Inflammatory macrophage treated with lipopolysaccharide for 1 hour (primary cell): ENCODE measurements at places on chromosomes 4 and X.

DNA sequence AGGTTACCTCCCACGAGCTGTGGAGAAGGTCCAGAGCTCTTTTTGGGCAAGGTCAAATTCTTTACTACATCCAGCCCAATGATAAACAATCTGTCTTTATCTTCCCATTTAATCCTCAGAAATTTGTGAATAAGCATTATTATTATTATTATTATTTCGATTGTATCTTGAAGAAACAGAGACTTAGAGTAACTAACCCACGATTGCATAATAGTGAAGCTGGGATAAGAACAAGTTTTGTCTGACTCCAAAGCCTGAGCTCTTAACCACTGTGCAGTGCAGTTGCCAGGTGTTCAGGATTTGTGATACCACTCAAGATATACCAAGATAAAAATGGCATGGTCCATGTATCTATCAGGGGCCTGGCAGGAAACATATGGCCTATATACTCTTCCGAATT is 166.5 kb upstream of the LDB2 start:
- DNase-seq: no peak

GRCh38 chr4:36152735-36153134 is 91.6 kb downstream of the ARAP2 start:
- no peak for DNase-seq

DNA sequence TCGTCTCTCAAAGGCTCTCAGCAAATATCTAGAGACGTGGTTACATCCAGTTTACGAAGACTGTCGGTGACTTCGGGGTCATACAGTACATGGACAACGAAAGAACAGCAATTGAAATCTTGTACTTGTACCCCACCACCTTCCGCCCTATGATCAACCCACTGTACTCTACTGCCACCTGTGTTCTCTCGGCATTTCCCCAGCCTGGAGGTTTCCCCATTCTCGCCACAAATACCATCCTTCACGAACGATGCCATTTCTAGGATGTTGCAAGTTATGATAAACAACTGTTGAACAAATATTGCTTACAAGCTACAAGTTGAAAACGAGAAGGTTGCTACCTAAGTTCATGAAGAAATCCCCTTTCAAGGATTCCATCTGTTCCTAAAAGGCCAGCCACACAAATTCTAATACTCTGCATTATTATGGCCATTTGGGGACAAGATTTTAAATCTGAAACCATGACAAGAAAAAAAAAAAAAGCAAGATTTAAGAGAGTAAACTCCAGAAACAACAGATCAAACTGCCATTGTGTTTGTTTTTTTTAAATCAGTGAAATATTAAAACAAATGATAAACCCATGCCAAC is 1.6 kb downstream of the APBB2 start:
- DNase-seq: peak; percentile 31

- no peak for DNase-seq
These were observed at the start of gene ARMCX2 for GRCh38 chrX:101659601-101660063. Gene ARMCX2 (minus strand): TSS chrX:101659850. CDS start chrX:101657588, 2,262 bp downstream.

DNA sequence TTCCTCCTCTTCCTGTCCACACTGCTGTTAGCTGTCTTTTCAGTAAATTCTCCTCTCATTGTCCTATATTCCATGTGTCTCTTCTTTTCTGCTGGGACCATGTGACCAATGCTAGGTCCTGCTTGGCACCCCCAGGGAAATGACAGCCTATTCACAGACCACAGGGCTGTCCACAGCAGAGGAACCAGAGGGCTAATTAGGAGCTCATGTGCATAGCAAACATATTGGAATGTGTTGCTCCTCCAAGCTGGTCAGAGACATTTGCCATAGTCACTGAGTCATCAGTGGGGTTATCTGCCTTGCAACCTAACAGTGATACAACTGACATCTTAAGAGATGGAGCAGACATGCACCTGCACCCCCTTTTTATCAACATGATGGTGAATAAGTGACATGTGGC is 67.9 kb upstream of the PUDP start:
- no peak for DNase-seq

DNA sequence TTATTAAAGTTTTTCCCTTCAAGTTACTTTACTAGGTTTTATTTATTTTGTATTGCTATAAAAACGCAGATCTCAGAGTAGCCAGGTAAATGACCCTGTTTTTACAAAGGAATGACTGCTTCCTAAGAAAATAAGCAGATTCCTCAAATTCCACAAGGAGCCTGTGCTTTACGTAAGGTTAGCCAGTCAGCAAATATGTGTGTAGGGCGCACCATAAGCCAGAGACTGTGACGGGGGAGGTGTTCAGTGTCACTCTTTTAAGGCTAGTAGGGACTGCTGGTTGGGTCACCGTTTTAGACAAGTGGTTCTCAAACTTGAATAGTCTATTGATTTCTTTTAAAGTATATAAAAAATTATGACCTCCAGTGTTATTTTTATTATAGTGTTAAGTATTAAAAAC is 119.9 kb downstream of the ANK2 start:
- no peak for DNase-seq

DNA sequence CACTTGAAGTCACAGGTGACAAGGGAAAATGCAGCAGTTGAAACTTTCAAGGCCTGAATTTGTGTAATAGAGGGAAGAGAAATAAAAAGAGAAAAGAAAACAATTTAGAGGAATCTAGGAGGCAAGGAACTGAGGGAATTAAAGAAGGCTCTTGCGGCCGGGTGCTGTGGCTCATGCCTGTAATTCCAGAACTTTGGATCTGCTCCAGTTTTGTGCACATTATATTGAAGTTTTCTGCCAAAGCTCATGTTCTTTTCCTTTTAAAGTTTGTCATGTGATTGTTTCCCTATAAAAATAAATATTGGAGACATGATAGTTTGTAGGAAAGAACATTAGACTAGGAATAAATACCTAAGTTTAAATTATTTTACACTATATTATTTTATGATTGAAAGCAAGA is 433.9 kb upstream of the CPEB2 start:
- DNase-seq: no peak

- DNase-seq: no peak
These were observed 255.8 kb upstream of the ZFP42 start for GRCh38 chr4:187739771-187740170.

GRCh38 chrX:71183341-71183740 is 38.7 kb downstream of the NLGN3 start:
- no peak for DNase-seq

- DNase-seq: no peak
These were observed 543.1 kb downstream of the GBA3 start for GRCh38 chr4:23235628-23236390.

GRCh38 chr4:184649971-184650855 is 675 bp downstream of the PRIMPOL start:
- peak; percentile 61 for DNase-seq

DNA sequence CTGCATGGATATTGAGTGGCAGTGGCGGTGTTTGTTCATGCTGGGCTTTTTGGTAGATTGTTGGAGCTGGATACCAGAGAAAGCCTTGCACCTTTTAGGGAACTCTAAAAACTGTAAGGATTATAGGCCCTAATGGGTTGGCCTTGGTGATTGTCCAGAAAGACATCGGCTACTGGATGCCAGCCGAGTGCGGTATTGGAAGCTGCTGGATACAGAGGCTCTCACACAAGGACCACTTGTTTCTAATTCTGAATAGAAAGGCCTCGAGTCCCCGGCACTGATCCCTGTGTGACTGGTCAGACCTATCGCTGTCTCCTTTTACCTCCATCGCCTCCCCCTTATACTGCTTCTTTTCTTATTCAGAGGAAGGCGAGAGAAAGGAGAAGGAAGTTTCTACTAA is 27.3 kb upstream of the SCOC start:
- DNase-seq: no peak

DNA sequence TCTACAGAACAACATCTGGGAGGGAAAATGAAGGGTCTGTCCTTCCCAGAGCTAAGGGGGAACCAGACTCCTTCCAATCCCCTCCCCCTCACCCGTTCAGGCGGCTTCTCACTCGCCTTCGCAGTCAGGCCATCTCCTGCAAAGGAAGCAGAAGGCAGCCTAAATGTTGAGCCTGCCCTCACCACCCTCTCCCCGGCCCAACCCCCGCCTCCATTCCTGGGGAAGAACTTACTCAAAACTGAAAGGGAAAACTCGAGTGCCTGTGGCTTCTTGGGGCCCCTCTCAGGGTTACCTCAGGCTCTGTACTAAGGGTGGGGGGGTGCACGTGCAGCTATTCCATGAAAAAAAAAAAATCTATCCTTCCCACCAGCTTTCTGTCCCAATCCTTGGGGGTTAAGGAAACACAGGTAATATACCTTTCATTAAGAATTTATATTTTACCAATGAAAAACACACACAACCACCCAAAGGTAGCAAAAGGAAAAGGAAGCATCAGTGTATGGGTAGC is 2.4 kb downstream of the ZMYM3 start:
- no peak for DNase-seq

GRCh38 chr4:152148057-152148456 is 387.2 kb upstream of the GATB start:
- DNase-seq: no peak

DNA sequence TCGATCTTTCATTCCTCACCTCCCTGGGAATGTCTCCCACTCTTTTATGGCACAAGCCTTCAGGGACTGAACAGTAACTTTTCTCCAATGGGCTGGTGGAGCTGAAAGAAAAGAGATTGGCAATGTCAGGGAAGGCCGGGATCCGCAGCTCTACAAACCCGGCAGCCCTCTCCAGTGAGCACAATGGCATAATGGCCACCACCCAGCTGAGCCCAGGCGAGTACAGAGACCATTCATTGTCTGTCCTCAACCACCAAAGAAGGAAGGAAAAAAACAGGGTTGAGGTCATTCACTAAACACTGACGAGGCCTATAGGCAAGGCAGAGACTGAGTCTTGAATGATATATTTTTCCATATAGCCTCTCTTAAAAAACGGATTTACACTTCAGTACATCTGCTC is 3.6 kb downstream of the GEMIN8 start:
- DNase-seq: no peak

DNA sequence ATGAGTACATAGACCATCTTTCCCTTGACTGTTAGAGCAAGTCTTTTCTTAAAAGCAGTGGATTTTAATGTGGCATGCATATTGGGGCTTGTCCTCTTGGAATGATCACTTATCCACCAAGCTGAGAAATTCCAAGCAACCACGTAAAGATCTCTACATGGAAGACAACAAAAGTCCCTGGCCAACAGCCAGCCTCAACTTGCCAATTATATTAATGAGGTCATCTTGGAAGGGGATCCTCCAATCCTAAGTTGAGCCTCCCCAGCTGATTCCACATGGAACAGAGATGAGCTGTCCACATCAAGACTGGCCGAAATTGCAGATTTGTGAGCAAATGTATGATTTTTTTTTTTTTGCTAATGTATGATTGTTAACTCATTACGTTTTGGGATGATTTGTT is 20.6 kb upstream of the FTHL17 start:
- no peak for DNase-seq

DNA sequence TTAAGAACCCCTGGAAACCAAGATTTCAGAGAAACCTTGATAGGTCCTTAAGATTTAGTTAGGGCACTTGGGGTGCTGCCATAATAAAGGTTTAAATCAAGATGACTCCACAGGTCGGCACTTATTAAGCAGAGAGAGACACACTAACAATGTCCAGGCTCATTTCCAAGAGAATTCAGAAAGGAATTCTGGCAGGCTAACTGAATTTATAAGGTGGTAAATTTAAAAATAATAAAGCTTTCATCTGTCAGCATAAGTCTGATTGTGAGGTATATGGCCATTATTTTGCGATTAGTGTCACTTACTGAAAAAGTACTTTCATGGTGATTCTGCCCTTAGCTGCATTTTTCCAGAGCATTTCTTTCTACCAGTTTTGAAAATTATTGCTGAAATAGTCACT is 472.7 kb downstream of the ARAP2 start:
- DNase-seq: no peak

DNA sequence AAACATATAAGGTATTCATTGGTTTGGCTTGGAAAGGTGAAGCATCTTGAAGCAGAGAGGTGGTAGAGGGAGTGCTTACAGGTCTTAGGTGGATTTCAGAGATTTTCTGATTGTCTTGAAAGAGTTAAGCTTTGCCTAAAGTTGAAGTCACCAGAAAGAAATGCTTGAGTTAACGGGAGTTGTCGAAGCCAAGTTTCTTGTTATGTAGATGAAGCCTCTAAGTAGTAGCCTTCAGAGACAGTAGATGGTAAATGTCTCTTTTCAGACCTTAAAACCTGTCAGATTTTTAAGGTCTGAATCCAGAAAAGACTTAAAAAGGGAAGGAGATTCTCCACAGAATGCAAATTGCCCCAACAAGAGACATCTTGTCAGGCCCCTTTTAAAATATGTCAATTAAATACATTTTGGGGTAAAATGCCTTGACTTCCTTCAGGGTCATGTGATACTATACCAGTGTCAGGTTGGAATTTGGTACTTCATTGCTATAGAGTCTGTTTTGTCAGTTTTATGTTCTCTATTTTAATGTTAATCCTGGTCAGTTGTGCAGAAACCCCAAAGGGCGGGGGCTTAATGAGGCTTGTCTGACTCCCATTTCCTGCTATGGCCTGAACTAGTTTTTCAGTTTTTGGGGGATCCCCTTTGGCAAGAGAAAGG is 81.0 kb downstream of the PCDH18 start:
- no peak for DNase-seq

DNA sequence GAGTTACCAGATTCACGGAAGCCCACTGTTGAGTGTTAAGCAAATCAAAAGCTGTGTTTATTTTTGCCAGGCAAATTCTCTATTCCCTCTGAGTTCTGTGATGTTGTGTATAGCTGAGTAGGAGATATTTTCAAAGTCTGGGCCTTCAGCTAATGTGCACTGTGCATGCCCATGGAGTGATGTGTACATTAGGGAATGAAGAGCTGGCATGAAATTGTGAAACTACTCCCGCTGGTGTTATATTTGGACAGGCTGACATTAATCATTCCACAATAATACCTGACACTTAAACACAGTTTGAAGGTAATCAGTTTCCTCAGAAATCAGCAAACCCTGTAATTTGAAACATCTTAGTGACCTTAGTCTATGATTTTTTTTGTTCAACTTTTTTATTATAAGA is 88.1 kb upstream of the MBNL3 start:
- DNase-seq: no peak

DNA sequence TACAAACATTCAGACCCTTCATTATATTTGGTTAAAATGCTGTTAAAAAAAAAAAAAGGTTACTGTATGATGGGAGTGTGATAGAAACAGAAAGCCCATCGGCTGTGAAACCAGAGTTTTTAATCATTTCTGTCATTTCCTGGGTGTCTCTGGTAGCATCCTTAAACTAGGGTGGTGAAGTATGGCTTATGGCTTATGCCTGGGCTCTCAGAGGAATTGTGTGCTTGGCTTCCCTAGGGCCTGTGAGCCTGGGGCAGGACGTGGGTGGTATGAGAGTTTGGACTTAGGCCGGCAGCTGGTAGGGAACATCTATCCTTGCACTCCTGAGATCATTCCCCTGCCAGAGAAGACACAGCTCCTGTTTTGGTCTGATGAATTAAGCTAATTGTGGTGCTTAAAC is 52.2 kb downstream of the DCUN1D4 start:
- no peak for DNase-seq

DNA sequence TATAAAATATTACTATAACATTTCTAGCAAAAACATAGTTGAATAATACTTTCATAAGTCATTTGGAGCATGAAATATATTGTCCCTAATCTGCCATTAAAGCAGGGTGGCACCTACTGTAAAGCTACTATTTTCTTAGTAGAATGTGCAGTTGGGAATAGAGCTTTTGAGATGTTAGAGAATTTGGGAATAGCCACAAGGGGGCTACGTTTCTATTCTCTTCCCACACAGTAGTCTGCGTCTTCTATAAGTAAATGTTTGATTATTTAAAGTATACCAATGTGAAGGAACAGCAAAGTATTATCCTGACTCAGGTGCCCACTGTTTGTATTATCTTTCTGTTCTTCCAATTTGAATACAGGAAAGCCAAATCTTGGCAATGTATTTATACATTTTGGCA is 323.2 kb upstream of the GIMD1 start:
- DNase-seq: no peak
